Bronchial epithelial cell (primary cell): ENCODE measurements at places on chromosomes 5 and 9. TPM values are rescaled to one million over a fixed set of nuclear protein-coding genes. Genes with fewer than 3 reads are reported as not detected.

Gene YTHDC2
- 17.1 and 21.5 TPM in 2 replicates for total RNA-seq

Gene LRRC26
- total RNA-seq = 0.26 and 2.0 TPM in 2 replicates

DNA sequence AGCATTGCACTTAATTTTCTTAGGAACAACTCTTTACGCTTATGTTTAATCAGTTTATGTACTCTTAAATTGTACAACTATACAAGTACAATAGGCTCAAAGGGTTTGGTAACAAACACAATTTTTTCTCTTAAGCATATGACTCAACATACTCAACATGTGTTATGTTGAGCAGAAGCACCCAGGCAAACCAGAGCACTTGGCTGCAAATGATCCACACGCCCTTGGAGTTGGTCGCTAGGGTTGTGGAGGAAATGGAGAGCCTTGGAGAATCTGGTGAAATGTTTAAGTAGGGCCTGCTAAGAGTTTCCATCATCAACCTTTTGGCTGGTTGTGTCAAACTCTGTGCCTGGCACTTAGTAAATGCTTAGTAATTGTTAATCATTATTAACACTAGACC is 25.1 kb upstream of the MIER3 start:
- DNase-seq = no peak

GRCh38 chr5:146446861-146447733 is at the start of gene TCERG1:
Gene TCERG1, plus strand, starts transcription at chr5:146447333. Its CDS starts 17 bp downstream, at chr5:146447350.
- DNase-seq = peak; percentile 98

DNA sequence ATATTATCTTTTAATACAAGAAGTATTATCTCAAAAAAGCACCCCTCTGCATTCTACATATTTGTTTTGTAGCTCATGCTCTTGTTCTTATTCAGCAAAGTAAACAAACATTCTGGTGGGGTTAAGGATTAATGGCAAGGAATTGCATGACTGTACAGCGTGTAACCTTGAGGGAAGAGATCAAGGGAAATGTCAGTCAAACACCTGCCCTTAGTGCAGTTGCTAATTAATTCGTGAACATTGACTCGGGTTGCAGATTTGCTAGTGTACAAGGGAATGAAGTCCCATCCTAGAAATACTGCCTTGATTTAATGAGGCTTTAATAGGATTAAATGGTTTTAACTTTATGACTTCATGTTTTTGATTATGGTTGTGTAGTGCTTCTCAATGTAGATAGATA is 1758.1 kb downstream of the MAT2B start:
- peak; percentile 37 for DNase-seq

DNA sequence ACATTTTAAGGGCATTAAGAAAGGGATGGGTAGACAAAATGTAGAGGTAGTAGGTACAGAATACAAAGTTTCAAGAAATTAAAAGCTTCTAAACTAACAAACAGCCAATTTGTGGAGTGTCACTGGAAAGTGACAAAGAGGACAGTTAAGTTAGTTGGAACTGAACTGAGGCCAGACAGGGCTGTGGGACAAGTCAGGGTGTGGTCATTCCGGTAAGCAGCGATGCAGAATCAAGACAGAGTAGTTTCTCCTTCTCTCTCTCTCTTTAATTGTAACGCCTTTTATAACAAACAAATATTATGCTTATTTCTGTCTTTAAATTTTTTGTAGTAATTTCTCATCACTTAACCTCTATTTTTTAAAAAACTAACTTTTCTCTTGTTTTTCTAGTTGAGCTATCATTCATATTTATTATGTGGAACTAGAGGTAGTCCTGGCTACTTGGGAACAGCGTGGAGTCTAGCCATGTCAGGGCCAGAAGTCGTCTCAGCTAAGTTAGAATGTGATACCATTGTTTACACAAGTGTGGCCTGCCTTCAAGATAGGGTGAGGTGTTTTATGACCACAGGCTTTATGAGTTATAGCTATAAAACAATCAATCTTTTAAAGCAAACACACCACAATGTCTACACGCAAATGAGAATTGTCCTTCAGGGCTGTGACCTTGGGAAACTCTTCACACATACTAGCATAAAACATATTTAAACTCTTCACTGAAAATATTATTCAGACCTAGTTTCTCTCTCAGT is 115.3 kb upstream of the CDKN2B start:
- DNase-seq = no peak

DNA sequence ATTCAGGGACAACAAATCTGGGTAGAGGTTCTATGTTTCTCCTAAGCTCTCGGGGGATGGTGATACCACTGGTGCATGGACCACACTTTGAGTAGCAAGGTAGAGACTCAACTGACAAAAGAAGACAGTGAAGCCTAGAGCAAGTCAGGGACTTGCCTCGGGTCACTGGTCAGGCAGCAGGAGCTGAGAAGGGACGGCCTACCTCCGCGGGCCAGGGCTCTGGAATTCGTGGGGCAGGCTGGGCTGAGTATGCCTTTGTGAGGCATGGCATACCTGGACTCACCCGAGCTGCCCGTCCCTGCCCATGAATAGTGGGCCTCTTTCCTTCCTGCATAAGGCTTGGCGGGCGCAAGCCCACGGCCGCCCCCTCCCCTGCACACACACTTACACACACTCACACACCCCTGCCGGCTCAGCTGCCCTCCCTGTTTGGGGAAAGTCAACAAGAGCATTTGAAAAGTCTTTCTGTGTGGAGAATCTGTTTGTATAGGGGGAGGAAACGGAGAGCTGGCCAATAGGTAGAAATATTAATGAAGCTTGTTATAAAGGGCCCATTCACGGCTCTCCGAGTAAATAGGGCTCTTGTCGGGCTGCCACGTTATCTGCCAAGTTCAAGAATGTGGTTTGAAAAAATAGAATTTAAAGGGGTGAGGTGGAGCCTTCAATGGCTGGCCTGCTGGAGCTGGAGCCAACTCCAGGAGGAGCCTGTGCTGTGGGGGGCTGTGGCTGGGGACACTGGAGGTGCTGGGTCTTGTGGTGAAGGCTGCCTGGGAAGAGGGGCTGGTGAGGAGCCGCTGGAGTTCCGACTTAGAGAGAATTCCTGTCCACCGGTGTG is 19.1 kb upstream of the KIF12 start:
- DNase-seq = no peak
